NCI-H2029 (cell line): ENCODE measurements at places on chromosomes 12 and 14.

DNA sequence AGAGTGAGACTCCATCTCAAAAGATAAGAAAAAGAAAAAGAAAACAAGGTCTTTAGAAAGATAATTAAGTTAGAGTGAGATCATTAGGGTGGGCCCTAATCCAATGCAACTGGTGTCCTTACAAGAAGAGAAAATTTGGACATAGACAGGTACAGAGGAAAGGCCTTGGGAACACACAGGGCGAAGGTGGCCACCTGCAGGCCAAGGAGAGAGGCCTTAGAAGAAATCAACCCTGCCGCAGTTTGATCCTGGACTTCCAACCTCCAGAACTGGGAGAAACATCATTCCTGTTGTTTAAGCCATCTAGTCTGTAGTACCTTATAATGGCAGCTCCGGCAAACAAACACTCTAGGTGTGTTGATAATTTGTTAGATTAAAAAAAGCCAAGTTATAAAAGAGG is 491.9 kb downstream of the MED13L start:
- DNase-seq = no peak

GRCh38 chr14:105211086-105211757 is 30.1 kb upstream of the NUDT14 start:
- no peak for DNase-seq

- no peak for DNase-seq
Observed at GRCh38 chr14:68274725-68275124, 455.1 kb downstream of the RAD51B start.

- peak; percentile 28 for DNase-seq
Observed at GRCh38 chr14:51860164-51860824, at the start of gene GNG2. Gene GNG2 (plus strand): TSS chr14:51860612. CDS start chr14:51950679, 90,067 bp downstream.

- no peak for DNase-seq
Observed at GRCh38 chr12:5184186-5184585, 140.5 kb downstream of the KCNA5 start.

GRCh38 chr14:66918527-66918926 is 270.7 kb upstream of the GARIN2 start:
- DNase-seq = no peak

DNA sequence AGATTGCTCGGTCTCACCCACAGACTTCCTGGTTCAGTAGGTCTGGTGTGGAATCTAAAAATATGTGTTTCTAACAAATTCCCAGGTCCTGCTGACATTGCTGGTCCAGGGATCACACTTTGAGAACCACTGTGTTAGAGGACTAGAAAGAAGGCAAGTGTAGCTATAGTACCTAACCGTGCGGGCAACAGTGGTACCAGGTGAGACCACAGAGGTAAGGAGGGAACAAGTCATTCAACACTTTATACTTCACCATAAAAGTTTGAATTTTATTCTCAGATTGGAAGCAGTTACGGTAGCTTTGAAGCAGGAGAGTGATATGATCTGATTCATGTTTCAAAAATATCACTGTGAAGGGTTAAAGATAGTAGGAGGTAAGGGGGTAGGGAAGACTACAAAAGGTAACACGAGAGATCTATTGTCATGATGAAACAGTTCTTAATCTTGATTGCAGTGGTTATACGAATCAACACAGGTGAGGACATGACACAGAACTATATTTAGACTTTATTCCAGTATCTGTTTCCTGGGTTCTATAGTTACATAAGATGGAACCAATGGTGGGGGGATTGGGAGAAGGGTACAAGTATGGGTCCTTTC is 73.5 kb downstream of the CDK17 start:
- DNase-seq = no peak
